ENCODE measurements at places on chromosomes 6 and 20.

DNA sequence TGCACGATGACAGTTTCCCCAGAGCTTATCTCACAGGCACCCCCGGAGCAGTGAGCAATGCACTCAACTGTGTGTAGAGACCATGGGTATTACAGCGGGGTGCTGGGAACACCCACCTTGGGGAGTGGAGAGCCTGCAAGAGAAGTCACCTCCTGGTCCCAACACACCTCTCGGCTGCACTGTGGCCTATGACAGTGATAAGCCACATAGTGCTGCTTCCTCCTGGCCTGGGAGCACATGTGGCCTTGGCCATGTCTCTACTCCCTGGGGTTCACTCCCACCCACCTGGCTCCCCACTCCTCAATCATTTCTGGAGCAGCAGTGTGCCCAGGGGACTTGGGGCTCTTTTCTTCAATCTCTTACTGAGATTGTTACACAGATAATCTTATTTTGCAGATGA, 77.0 kb downstream of the SLC24A3 start:
- DNase-seq = no peak

DNA sequence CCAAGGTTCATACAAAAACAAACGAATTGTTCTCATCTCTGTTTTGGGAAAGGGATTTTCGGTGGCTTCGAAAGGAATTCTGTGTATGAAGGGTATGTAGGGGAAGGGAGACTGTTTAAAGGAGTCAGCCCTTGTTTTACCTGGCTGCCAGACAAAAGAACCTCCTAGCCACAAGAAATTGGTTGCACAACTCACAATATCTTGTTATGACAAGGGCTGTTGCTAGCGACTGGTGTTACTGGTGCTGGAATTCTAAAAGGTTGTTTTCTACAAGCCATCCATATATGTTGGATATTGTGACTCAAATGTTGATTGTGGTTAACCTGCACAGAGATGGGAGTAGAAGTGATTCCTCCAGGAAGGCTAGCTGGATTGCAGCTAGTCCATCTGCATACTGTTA, 34.6 kb upstream of the CITED2 start:
- no peak for DNase-seq

DNA sequence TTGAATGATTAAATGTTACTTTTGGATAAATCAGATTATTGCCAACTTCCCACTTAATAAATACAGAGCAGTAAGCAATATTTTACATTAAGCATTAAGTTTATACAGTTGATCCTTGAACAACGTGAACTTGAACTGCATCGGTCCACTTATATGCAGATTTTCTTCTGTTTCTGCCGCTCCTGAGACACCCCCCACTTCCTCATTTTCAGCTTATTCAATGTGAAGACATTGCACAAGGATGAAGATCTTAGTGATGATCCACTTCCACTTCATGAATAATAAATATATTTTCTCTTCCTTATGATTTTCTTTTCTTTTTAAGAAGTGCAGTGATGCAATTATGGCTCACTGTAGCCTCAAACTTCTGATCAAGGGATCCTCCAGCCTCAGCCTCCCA, 167.2 kb downstream of the LINC00237 start:
- no peak for DNase-seq

- DNase-seq = peak; percentile 82
Observed at GRCh38 chr20:50580016-50580747, 70.0 kb downstream of the PTPN1 start.

DNA sequence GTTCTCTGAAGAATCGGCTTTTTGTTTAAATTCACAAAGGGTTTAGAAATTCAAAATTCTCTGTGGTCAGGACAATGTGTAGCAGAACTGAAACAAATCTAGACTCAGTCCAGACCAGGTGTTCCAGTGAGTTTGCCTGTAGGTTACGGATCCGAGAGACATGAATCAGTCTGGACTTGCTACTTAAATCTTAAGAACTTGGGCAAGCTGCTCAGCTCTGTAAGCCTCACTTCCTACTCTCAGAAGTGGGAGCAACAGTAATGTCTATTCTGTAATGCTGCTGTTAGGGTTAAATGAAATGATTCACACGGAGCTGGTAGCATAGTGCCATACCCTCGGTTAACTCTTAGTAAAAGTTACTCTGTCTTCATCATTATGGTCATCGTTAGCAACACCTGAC, 37.7 kb downstream of the HECA start:
- no peak for DNase-seq

GRCh38 chr20:48856130-48856529, 28.3 kb upstream of the PREX1 start:
- DNase-seq = no peak

DNA sequence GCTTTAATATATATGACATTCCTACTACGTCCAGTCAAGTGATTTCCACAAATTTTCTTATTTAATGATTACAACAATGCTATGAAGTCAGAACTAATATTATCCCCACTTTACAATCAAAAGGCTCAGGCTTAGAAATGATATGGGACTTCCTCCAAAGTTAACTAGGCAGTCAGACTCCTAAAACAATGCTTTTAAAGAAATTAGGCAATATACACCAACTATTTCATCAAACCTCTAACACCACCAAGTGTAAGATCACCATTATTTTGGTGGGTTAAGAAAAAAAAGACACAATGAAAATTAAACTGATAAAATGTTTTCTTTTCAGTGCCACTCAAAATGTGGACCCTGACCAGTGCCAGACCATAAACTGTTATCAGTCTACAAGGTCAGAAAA, 256.1 kb upstream of the RUNX2 start:
- no peak for DNase-seq

DNA sequence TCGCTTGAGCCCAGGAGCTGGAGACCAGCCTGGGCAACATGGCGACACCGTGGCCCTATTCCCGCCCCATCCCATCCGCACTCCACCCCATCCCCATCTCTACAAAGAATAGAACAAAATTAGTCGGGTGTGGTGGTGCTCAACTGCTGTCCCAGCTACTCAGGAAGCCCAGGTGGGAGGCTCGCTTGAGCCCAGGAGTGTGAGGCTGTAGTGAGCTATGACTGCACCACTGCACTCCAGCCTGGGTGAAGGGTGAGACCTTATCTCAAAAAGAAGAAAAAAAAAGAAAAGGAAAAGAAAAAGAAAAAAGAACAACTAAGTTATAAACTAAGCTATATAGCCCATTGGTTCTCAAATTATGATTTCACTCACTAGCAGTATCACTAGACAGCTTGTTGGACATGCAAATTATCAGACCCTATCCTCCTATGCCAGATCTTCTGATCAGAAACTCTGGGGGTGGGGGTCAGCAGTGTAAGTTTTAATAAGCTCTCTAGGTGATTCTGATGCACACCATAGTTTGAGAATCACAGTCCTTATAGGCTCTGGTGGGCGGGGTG, 491 bp upstream of the ITCH start:
- no peak for DNase-seq

GRCh38 chr20:20614391-20614790, 98.1 kb downstream of the RALGAPA2 start:
- no peak for DNase-seq

- peak; percentile 15 for DNase-seq
Observed at GRCh38 chr6:130366107-130367005, 539 bp downstream of the TMEM200A start.

DNA sequence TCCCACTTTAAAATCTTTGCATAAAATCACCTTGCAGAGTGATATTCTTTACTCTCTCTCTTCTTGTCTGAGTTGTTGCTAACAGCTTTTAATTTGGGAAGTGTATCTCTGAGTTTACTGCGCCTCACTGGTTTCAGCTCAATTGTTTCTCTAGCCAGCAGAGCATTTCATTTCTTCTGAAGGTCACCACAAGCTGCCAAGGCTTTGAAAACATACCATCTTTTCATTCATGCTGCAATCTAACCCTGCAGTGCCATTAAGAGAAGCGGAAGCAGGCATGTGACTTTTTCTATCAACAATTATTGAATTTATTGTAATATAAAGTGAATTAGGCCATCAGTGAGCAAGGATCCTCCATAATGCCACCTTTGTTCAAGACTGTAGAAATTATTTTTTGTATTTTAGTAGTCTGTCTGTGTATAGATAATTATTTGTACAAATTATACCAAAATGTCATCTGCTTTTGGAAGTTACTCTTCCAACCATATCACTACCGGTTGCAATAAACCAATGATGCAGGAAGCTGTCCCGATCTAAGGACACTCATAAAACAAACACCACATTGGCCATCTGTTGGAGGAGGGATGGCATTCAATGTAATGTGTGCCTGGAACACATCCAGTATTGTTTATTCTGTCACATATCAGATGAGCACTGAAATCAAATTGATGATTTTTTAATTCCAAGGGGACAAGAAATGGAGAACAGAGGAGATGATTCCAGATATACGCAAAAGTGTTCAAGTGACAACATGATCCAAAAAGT, 26.8 kb downstream of the HS3ST5 start:
- no peak for DNase-seq

GRCh38 chr6:105779110-105779509, 307.0 kb upstream of the PRDM1 start:
- no peak for DNase-seq

- no peak for DNase-seq
Observed at GRCh38 chr6:156804402-156804801, 27.2 kb downstream of the ARID1B start.

DNA sequence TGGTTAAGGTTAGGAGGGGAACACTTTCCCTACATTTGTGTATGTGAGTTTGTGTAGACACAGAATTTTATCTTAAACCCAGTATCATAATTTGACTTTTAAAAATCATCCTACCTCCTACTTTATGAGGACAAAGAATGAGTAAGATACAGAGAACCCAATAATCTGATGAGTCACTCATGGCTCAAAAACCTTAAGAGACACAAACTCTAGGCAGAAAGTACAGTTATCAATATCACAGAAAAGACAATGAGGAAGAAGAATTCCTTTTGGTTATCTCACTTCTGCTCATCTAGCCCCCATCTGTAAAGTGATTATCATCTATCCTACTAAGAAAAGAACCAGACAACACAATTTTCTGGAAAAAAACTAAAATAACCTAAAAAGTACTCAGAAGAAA, 87.7 kb downstream of the EPB41L2 start:
- DNase-seq = peak; percentile 27

DNA sequence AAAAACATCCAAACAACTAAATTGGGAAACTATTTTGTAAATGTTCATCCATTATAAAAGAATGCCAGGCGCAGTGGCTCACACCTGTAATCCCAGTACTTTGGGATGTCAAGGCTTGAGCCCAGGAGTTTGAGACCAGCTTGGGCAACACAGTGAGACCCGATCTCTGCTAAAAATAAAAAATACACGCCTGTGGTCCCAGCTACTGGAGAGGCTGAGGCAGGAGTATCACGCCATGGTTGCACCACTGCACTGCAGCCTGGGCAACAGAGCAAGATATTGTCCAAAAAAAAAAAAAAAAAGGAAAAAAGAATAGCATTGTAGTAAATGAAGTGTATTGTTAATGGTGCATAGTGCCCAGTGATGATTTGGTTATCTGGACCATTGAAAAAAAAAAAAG, 38.7 kb downstream of the FKBP5 start:
- no peak for DNase-seq

Data from RWPE1 (cell line).